CD4-positive, alpha-beta T cell (primary cell): ENCODE measurements at places on chromosomes 3 and 15. TPM values are rescaled to one million over a fixed set of nuclear protein-coding genes. Genes with fewer than 3 reads are reported as not detected.

DNA sequence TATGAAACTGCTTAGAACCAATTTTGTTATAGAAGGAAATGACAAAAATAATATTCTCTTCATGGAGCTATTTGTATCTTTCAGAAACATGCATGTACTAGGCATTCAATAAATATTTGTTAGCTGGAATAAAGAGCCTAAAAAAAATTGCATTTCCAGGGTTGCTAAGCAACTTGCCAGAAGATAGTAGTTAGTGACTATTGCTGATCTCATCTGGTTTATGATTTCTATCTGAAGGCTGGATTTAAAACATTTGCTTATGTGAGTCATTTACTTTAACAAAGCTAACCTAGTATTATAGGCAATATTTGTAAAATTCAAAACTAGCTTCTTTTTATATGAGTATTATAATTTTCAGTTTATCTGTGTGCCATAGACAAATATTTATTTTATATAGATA lies 78.3 kb downstream of the NAALADL2 start:
- DNase-seq: no peak

DNA sequence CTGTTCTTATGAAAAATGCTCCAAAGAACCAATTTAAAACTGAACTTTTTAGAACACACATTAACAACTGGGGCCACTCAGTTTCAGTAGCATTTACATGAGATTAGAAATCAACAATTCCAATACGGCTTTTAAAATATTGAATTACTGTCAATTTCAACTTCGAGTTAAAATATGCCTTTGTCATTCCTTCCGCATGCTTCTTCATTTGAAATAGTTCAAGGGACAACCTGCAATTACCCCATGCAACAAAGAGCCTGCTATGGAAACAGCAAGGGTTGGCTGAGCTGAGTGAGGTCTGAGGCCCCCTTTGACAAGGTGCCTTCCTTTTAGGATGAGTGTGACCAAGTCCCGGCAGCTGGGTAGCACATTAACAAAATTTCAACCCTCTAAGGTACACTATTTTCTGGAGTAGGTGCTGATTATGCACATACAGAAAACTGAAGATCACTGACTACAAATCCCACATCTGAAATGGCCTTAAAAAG lies 11.6 kb downstream of the PDCD10 start:
- DNase-seq: no peak

GRCh38 chr3:83956431-83956830 lies 1002.4 kb upstream of the CADM2 start:
- DNase-seq: no peak

- no peak for DNase-seq
Observed at GRCh38 chr3:134039161-134039862, 9.6 kb upstream of the SLCO2A1 start.

DNA sequence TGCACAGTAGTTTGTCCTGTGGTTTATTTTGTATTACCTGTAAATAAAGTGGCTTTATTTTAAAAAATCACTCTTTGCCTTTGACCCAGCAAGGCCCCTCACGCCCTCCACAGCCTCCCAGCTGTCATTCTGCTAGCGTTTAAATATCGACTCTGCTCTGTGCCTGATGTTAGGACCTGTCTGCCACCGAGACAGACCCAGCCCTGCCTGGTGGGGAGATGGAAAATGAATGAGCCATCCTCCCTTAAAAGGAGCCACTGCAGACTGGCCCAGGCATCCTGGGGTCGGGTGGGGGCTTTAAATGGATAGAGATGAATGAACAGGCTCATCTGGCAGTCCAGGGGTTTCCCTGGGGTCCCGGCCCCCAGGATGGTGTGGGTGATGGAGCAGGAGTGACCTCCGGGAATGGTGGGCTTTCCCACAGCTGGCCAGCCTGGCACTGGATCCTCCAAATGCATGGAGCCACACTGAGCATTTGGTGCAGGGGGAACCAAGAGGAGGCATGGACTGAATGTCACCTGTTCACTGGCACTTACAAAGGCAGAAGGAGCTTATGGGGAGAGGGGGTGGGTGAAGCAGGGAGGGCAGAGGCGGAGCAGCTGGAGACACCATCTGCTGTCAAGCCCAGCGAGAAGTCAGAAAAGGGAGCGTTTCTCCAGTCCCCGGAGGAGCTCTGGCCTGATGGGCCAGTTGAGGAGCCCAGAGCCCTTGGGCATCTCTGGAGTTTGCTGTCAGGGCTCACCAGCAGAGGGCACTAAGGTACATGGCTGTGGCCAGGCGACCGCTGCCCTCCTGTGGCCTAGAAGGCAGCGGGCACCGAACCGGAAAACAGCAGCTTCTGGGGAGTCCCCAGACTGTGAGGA lies 11.9 kb downstream of the GRM2 start:
- DNase-seq: peak; percentile 17

GRCh38 chr3:40714771-40715345 lies 190.1 kb downstream of the ZNF621 start:
- DNase-seq: no peak

GRCh38 chr3:101849714-101850245 lies 466 bp downstream of the NFKBIZ start:
- DNase-seq: peak; percentile 40

KLHL6 gene
- 24.2 TPM for total RNA-seq

ZBED2 gene
- 0.11 TPM for total RNA-seq

CFAP44 gene
- 9.7 TPM for total RNA-seq
